ENCODE measurements at places on chromosomes 11 and 22.

DNA sequence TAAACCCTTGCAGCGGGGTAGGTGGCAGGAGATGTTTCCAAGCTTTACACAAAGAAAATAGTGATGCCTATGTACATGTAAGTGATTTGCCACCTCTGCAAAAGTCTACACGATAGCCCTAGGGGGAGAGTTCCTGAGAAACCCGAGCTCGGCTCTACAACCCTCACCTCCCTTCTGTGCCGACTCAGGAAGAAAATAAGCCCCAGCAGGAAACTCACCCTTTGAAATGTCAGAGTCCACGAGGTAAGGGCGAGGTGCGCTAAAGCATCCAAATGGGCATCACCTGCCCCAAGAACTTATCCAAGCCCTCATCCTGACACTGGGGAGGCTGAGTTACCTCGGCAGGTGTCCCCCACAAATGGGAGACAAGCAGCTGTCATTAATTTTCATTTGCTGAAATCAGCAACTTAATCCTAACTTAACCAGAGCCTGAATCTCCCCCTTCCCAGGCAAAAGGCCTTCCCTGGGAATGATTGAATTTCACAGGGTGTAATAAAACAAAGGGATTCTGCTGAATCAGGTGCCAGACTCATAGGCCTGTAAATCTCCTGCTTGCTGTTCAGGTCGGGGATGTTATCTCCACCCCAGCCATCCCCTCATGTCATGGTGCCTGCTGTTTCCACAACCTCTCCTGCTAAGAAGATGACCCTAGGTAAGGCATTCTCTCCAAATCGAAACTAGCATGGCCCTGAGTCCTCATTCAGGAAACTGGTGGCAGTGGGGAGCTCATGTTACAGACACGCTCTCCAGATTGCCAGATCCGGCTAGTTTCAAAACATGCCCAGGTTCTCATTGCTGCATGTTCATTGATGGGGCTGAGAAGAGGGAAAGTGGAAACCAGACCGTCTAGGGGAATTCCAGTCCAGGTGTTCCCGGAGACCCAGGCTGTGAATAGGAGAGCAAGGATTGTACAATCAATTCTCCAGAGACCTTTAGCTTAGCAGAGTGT lies 105.3 kb upstream of the KIRREL3 start:
- no peak for DNase-seq

DNA sequence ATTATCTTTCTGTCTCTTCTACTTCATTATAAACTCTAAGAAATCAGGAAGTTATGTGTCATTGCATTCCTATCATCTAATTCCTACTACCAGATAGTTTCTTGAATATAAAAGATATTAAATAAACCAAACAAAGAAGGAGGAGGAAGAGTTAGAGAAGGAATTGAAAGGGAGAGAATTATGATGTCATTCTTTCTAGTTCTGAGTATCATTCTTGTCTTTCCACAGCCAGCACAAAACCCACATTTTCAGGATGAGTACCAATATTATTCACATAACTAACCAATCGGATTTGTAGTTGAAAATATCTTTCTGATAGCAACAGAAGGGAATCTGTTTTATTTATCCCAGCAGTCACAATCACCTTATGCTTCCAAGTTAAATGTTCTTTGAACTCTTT lies 13.3 kb downstream of the MS4A13 start:
- DNase-seq: no peak

DNA sequence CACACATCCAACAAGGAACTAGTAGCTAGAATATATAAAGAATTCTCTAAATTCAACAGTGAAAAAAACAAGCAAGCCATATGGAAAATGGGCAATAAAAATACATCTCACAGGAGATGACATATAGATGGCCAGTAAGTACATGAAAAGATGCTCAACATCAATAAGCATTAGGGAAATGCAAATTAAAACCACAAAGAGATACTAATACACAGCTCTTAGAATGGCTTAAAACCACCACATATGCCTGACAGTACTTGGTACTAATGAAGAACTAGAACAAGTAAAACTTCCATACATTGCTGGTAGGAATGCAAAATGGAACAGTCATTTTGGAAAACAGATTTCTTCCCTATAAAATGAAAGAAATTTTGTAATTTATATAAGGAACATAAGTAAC lies 71.6 kb upstream of the GAB2 start:
- DNase-seq: no peak

DNA sequence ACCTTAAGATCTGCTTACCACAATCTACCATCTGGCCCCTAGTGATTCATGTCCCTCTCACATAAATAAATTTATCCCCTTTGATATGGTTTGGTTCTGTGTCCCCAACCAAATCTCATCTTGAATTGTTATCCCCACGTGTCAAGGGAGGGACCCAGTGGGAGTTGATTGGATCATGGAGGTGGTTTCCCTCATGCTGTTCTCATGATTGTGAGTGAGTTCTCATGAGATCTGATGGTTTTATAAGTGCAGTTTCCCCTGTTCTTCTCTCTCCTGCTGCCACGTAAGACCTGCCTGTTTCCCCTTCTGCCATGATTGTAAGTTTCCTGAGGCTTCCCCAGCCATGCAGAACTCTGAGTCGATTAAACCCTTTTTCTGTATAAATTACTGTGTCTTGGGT lies 37.2 kb downstream of the OR2AG2 start:
- DNase-seq: no peak

GRCh38 chr11:61654397-61654829 lies 25.8 kb upstream of the DAGLA start:
- no peak for DNase-seq

- DNase-seq: no peak
These were observed 815 bp downstream of the EHD1 start for GRCh38 chr11:64877390-64878222.

GRCh38 chr11:35477901-35478300 lies 47.5 kb downstream of the PAMR1 start:
- no peak for DNase-seq

DNA sequence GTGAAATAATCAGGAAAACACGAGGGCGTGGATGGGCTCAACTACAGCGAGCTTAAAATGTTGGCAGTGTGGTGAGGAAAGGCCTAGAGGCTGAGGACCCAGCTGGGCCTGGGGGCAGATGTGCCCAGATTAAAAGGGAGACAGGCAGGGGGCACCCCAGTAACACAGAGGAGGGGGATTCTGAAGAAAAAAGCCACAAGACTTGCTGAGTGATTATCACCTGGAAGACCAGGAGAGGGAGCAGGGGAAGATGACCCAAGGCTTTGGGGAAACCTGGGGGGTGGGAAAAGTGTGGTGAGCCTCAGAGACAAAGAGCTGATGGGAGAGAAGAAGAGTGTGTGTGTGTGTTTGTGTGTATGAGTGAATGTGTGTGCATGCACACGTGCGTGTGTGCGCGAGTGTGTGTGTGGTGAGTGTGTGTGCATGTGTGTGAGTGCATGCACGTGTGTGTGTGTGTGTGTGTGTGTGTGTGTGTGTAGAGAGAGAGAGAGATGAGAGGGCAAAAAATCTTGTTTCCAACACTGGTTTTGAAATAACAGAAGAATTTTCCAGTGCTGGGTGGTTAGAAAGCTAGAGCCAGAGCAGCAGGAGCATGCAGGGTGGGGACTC lies 500.5 kb downstream of the BUD13 start:
- DNase-seq: no peak

DNA sequence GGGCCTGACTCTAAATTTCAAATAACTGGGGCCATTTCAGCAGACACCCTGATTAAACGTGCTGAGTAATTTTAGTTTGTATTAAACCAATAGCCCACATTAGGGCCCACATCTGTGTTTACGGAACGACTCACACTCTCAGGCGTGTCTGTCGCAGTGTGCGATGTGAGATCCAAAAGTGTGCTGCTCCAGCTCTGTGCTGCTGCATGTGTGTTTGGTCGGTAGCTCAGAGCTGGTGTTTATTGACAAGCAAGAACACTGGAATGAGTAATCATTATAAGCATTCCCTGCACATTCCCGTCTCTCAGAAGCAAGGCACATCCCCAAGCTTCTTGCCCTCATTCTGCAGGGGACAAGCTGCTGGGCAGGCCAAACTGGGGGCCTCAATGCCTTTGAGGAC lies 7.8 kb downstream of the OPCML start:
- DNase-seq: no peak

DNA sequence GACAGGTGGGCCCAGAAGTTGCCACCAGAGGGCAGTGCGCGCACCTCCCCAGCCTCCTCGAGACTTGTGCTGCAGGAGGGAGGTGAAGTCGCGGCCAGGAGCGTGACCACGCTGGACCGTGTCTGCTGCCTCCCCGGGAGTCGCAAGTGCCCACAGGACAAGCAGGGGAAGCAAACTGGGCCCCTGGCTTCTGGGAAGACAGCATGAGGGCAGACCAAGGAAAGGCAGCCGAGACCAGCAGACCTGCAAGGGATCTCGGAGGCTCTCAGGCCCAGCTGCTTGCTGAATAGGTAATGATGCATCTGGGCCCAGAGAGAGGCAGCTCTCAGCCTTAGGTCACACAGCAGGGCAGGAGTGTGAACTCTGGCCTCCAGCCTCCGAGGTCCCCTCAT lies 17.0 kb upstream of the IL2RB start:
- peak; percentile 88 for DNase-seq

GRCh38 chr22:47213571-47214230 lies 451.3 kb downstream of the TBC1D22A start:
- no peak for DNase-seq

GRCh38 chr22:37581504-37581903 lies 1.6 kb upstream of the LGALS2 start:
- DNase-seq: peak; percentile 84

DNA sequence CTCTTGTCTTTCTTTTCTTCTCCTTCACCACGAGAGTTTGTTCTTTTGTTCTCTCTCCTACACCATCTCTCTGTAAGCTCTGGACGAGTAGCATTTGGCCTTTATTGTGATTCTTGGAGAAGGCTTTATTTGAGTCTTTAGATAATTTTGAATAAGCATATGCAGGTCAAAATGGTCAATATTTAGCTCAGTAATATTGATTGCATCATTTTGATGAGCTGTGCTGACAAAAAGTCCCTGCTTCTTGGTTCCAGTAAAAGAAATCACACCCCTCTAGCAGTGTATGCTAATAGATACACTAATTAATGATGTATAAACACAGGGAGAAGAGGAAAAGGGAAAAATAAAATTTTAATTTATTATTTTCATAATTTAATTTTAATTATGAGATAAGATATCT lies 25.8 kb upstream of the MUC15 start:
- DNase-seq: no peak

All from breast epithelium (tissue), 4 donors.